Osteoblast (primary cell): ENCODE measurements at places on chromosomes 12 and 14. TPM values are rescaled to one million over a fixed set of nuclear protein-coding genes. Genes with fewer than 3 reads are reported as not detected.

GRCh38 chr12:71840231-71840847 lies 780 bp downstream of the TBC1D15 start:
- DNase-seq = no peak

- no peak for DNase-seq
Observed at GRCh38 chr14:68628605-68629310, 164.1 kb downstream of the ZFP36L1 start.

Gene DCN
- total RNA-seq = 1,107 and 1,400 TPM in 2 replicates

Gene CDC42BPB
- total RNA-seq = 99.9 and 118 TPM in 2 replicates

- DNase-seq = no peak
Observed at GRCh38 chr14:76537906-76538647, 162.1 kb downstream of the ESRRB start.

DNA sequence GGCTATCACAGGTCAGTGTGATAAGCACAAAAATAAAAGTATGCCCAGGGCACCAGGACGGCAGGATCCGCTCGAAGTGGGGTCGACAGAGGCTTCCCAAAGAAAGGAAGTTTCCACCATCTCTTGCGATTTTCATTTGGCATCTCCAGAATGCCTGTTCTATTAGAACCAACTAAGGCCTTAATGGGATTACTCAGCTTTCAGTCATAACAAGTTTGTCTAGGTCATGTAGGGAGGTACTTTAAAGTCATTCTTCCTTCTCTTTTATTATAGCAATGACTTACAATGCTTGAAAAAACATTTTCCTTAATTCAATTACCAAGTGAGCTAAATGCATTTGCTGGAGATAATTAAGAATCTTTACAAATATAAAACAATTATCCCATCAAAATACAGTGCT lies 83.6 kb upstream of the DIO3 start:
- DNase-seq = peak; percentile 89

GRCh38 chr12:15278816-15279658 lies 43.3 kb upstream of the PTPRO start:
- peak; percentile 48 for DNase-seq

DNA sequence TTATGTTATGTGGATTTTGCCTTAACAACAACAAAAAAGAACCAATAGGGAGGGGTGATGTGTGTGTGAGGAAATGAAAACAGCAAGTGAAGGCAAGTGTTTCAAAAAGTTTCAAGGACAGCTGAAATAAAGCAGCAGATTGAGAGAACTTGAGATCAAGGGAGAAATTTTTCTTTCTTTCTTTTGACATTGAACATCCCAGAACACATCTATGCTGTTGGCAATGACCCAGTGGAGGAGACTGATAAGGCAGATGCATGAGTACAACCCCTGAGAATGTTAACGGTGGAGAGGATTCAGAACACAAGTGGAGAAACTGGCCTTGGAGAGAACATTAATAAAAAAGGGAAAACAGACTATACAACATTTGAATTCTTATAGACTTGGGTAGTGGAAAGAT lies 2.9 kb downstream of the LLPH start:
- DNase-seq = no peak

Gene MDP1
- total RNA-seq = 14.1 and 14.8 TPM in 2 replicates

DNA sequence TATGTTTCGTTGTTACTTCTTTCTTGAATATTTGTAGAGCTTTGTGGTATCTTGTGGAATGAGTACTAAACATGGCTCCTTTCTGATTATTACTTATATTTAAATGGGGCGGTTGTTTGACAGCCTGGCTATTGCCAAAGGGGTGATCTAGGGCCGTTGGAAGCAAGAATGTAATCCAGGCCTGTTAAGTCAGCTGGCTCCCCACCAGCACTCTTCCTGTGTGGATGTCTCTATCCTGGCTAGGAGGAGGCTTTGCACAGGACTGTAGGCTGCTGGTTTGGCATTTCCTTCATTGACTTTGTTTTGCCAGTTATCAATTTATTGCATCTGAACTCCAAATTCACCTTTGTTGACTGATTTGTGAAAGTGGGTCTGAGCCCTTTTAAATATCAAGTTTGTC lies 5.6 kb downstream of the FAM234B start:
- no peak for DNase-seq
